Activated naive CD8-positive, alpha-beta T cell treated with anti-CD3 and anti-CD28 coated beads, Interleukin-2, amount 10 ng/mL, durations not matched to agents 7 days and 5 days (primary cell): ENCODE measurements at places on chromosomes 7 and 10. TPM values are rescaled to one million over a fixed set of nuclear protein-coding genes. Genes with fewer than 3 reads are reported as not detected.

- H3K27ac ChIP-seq: peak overlapping the region; percentile 81
- peaks cover 19% of the 10 kb centered on the region for H3K4me1 ChIP-seq
- H3K36me3 ChIP-seq: peaks cover 43% of the 10 kb centered on the region
Observed at GRCh38 chr10:86449926-86450558, 71.5 kb downstream of the WAPL start.

GRCh38 chr7:66146701-66147100 is 32.1 kb downstream of the CRCP start:
- no peak overlapping the region for H3K27ac ChIP-seq
- H3K4me3 ChIP-seq: no peak overlapping the region
- no peaks in the 10 kb centered on the region for H3K27me3 ChIP-seq
- no peak for DNase-seq

CTAGE8 gene
- not detected for total RNA-seq

DNA sequence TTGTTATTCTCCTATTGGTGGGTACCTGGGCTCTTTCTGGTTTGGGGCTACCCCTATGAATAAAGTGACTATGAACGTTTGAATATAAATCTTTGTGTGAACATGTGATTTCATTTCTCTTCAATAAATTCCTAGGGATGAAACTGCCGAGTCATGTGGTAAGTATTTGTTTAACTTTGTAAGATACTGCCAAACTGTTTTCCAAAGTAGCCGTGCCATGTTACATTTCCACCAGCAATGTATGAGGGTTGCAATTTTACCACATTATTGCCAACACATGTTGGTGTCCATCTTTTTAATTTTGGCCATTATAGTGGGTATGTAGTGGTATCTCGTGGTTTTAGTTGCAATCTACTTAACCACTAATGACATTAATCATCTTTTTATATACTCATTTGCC is 94.7 kb downstream of the ZNRF2 start:
- no peaks in the 10 kb centered on the region for H3K4me1 ChIP-seq
- H3K27ac ChIP-seq: no peak overlapping the region
- no peaks in the 10 kb centered on the region for H3K27me3 ChIP-seq
- H3K36me3 ChIP-seq: peaks cover 18% of the 10 kb centered on the region

GRCh38 chr7:44073664-44074348 is 8.4 kb upstream of the PGAM2 start:
- H3K27ac ChIP-seq: peak overlapping the region; percentile 79
- no peaks in the 10 kb centered on the region for H3K27me3 ChIP-seq
- peaks cover 15% of the 10 kb centered on the region for H3K36me3 ChIP-seq
- H3K4me3 ChIP-seq: peak overlapping the region; percentile 68

CRYGN gene
- 0.91 TPM for total RNA-seq

DNA sequence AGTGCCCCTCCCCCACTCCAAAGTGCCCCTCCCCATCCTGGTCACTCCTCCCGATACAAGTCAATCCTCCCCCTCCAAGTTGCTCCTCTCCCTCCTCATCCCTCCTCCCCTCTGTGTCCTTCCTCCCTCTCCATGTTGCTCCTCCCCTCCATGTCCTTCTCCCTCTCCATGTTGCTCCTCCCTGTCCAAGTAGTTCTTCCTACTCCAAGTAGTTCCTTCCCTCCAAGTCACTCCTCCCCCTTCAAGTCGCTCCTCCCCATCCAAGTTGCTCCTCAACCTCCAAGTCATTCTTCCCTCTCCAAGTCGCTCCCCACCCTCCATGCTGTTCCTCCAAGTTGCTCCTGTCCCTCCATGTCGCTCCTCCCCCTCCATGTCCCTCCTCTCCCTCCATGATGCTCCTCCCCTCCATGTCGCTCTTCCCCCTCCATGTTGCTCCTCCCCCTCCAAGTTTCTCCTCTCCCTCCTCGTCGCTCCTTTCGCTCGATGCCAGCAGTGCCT is 8.6 kb upstream of the WBP1L start:
- no peak overlapping the region for H3K4me3 ChIP-seq
- no peak for DNase-seq
- H3K4me1 ChIP-seq: peaks cover 5% of the 10 kb centered on the region

ZNF777 gene
- total RNA-seq: 14.1 TPM

DNA sequence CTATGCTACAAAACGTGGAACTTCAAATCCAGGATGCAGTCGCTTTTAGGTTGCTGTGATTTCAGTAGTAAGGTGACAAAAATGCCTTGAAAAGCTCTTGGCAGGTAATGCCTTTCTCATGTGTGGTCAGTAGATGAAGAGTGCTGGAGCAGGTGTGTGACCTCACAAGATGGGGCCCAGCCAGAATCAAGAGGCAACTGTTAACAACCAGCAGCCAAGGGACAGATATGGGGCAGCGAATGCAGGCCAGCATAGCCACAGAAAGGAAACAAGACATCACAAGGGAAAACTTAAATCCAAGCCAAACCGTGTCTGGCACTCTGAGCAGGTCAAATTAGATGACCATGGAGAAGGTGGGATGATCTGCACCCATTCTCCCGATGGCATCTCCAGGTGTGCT is 12.3 kb downstream of the HUS1 start:
- H3K36me3 ChIP-seq: peaks cover 33% of the 10 kb centered on the region
- H3K27ac ChIP-seq: no peak overlapping the region
- no peak overlapping the region for H3K4me3 ChIP-seq
- DNase-seq: no peak
- H3K4me1 ChIP-seq: peaks cover 14% of the 10 kb centered on the region

GRCh38 chr7:100575746-100576383 is 2.2 kb upstream of the SAP25 start:
- H3K4me1 ChIP-seq: peaks cover 5% of the 10 kb centered on the region
- H3K27me3 ChIP-seq: no peaks in the 10 kb centered on the region
- no peak overlapping the region for H3K4me3 ChIP-seq
- no peak for DNase-seq

- DNase-seq: no peak
- H3K4me1 ChIP-seq: peaks cover 7% of the 10 kb centered on the region
- no peak overlapping the region for H3K4me3 ChIP-seq
- peaks cover 1% of the 10 kb centered on the region for H3K36me3 ChIP-seq
Observed at GRCh38 chr7:112263519-112263918, 57.0 kb downstream of the ZNF277 start.

MMD2 gene
- not detected for total RNA-seq

DNA sequence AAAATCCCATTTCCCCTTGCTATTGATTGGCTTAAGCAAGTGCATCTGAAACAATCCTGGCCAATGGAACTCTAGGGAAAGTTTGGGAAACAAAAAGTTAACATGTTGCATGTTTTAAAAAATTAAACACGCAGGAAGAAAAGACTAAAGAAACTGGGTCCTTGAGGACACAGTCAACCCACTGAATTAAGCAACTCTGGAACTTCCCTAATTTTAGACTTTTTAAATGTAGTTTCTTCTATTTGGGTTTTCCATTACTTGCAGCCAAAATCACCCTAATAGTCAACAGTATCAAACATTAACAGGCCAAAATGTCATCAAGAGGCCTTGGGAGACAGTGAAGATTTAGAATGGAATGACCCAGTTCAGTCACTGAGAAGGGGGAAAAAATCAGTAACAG is 40.6 kb downstream of the OSBPL3 start:
- no peak overlapping the region for H3K4me3 ChIP-seq
- DNase-seq: no peak
- H3K36me3 ChIP-seq: peaks cover 45% of the 10 kb centered on the region

TFR2 gene
- total RNA-seq: 11.0 TPM

- no peak overlapping the region for H3K4me3 ChIP-seq
- peaks cover 7% of the 10 kb centered on the region for H3K4me1 ChIP-seq
- H3K27me3 ChIP-seq: peaks cover 2% of the 10 kb centered on the region
- no peak overlapping the region for H3K27ac ChIP-seq
Observed at GRCh38 chr7:143320620-143321019, 4.7 kb downstream of the CLCN1 start.

PCDH15 gene
- total RNA-seq: not detected

MKX gene
- total RNA-seq: 0.08 TPM

GRCh38 chr10:22133749-22134624 is 83.8 kb downstream of the EBLN1 start:
- H3K27me3 ChIP-seq: peaks cover 2% of the 10 kb centered on the region
- no peaks in the 10 kb centered on the region for H3K36me3 ChIP-seq
- H3K4me1 ChIP-seq: peaks cover 4% of the 10 kb centered on the region
- no peak overlapping the region for H3K27ac ChIP-seq
- DNase-seq: no peak
